ENCODE measurements at places on chromosomes 6 and 20. TPM values are rescaled to one million over a fixed set of nuclear protein-coding genes. Genes with fewer than 3 reads are reported as not detected.

SLC17A3 gene
- not detected for total RNA-seq

TM9SF4 gene
- 42.6 TPM for total RNA-seq

NKX2-2 gene
- total RNA-seq: not detected

CBFA2T2 gene
- 33.8 TPM for total RNA-seq

TUBB1 gene
- total RNA-seq: not detected

QKI gene
- 64.0 TPM for total RNA-seq

C6orf163 gene
- 5.0 TPM for total RNA-seq

MATN4 gene
- total RNA-seq: not detected

GTSF1L gene
- total RNA-seq: 0.80 TPM

AVP gene
- total RNA-seq: not detected

DLK2 gene
- 1.2 TPM for total RNA-seq

SLC17A2 gene
- not detected for total RNA-seq

RSPH4A gene
- 1.3 TPM for total RNA-seq

MPIG6B gene
- 1.9 TPM for total RNA-seq

Measured in naive thymus-derived CD8-positive, alpha-beta T cell (primary cell).